ENCODE measurements at places on chromosomes 6 and 20.

DNA sequence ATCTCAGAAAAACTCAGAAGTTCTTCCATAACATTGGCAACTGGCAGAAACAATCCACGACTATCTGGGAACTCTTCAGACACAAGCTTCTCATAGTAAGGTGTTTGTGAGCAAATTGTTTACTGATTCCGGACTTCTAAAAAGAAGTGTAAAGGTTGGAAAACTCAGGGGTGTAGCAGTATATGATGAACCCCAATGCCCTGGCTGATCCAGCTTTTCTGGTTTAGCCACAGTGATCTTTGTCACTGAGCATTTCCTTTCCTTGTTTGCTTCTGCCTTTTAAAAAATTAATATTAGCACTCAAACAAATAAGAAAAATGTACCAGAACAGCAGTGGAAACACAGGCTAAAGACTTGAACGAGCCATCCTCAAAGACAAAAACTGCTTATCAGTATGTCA lies 4.9 kb downstream of the RGS17 start:
- no peak for DNase-seq

- DNase-seq: no peak
Observed at GRCh38 chr6:168045706-168046620, 33.0 kb downstream of the FRMD1 start.

DNA sequence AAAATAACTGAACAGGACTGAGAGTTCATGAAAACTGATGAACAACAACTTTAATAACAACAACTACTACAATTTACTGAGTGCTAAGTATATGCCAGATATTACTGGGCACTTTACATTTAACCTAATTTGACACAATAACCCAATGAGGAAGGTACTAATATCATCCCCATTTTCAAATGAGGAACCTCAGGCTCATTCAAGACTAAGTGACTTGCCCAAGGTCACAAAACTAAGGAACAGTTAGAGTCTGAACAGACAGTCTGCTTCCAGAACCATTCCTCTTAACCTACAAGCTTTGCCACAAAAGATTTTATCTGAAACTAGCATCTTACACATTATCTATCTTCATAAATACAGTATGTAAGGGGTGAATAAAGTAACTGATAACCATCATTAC lies 10.6 kb upstream of the NDRG3 start:
- DNase-seq: no peak

GRCh38 chr20:15759594-15759993 lies 813.7 kb downstream of the KIF16B start:
- no peak for DNase-seq

- DNase-seq: peak; percentile 96
Observed at GRCh38 chr6:121826156-121826810, 390.8 kb downstream of the GJA1 start.

GRCh38 chr6:159729598-159730331 lies 2.5 kb downstream of the WTAP start:
- DNase-seq: peak; percentile 45

GRCh38 chr6:127225497-127225896 lies 41.2 kb upstream of the RNF146 start:
- no peak for DNase-seq

DNA sequence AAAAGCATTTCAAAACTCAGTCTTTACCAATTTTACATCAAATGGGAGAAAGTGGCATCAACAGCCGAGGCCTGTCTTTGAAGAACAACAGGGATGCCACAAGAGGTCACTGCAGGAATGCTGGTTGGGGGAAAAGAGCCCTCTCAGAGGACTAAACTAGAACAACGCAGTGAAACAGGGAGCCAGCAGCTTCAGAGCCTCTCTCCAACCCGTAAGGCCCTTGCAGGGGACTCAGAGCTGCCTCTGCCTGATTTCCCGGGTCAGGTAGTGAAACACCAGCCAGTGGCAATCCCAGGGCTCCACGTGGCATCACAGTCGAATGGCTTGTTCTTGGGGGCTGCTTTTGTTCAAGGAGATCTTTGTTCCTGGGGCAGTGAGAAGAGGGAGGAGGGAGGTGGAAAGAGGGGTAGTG lies 55.0 kb upstream of the KCNK16 start:
- DNase-seq: peak; percentile 63

DNA sequence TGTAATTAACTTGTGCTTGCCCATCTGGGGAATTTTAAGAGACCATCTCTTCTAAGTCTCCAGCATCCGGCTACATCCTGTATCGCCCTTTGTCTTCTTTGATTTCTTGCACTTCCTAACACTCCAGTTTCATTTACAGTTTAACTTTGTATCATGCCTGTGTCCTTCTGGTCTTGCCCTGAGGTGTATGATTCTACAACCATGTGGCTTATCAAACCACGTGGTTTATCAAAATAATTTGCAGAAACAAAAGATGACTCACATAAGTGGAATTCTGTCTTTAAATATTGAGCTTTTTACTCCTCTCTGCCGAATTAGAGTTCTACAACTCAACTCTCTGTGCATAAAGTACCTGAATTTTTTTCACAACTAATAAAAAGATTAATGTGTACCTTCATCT lies 580.7 kb downstream of the KIF16B start:
- peak; percentile 7 for DNase-seq

DNA sequence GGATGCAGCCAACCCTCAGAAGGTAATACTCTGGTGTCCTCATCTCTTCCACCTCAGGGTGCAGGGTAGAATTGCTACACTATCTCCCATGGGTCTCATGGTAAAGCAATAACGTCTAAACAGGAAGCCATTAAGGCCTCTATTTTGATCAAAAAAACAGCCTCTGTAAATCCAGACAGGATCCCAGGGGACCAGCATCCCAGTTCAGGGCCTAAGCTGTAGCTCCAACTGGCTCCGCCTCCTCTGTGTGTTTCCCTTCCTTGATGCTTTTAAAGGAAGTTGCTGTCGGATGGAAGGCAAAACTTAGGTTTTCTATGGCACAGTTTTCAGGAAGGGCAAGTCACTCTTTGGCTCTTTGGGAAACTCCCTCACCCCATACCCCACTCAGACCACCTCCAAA lies 222.0 kb downstream of the MAFB start:
- peak; percentile 20 for DNase-seq

- DNase-seq: no peak
Observed at GRCh38 chr20:25254986-25255680, 7.2 kb downstream of the PYGB start.

DNA sequence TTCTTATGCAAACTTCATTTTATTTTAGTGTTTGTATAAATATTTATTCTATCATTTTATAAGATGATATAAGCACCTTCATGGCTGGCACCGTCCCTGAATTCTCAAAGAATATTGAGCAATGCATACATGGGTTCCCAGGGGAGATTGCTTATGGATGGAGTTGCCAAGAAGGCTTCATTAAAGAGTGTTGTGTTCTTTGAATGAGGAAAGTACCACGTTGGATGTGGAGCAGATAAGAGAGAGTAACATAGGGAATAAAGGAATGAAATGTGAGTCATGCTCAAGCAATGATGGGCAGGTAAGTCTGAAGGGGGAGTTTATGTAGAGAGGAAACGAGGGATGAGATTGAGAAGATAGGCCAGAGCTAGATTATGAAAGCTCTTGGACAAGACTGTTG lies 10.3 kb downstream of the DSE start:
- peak; percentile 14 for DNase-seq

DNA sequence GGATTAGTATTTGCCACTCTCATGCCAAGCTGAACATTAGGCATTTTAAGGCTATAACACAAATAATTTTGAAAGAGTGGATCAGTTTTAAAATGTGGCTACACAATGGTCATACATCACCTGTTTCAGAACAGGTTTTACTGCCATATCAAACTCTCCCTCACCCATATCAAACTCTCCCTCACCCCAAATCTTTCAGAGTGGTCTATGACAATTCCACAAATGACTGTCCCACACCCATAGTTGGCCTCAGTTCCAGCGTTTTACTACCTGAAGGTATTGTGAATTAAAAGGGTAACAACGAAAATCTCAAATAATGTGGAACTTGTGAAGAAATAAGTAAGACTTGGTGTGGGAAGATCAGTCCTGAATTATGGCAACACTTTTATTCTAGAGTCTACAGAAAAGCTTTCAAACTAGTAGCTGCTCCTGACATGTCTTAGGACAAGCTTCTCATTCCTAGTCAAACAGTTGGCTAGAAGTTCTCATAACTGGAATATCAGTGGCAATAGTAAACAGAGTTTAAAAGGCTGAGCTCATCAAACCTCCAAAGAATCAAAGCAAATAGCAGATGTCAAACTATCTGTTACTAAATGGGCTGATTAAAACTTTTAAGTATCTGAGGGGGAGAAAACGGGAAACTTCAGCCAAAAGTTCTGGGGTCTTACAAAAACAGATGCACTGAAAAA lies 52.4 kb downstream of the MAP3K7 start:
- DNase-seq: no peak

- peak; percentile 88 for DNase-seq
Observed at GRCh38 chr6:149233056-149233715, 84.3 kb upstream of the TAB2 start.

DNA sequence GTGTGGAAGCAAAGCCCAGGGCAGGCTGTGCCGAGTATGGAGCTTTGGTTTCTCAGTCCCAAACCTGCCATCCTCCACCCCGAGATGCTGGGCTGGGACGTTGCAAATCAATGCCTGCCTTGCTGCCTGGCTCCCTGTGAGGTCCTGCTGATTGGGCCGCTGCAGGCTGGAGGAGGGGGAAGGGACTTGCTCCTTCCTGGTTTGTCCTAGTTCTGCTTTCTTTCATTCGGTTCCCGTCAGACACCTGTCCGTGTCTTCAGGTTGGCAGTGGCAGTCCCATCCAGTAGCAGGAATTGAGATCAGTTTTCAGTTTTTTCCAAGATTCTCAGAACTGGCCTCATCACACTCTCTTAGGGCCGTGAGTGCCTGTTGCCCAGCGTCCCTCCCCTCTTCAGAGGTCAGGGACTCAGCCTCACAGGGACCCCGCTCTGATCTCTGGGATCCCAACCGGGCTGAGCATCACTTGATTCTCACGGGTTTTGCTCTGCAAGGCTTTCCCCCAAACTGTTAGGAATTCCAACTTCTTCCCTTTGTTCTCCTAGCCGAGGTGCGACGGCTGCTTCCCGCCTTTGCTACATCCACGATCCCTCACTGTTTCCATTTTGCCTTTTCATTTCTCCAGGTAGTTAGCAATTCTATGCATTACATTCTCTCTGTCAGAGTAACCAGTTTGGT lies 24.2 kb upstream of the TAGAP start:
- DNase-seq: no peak

GRCh38 chr6:33886673-33887144 lies 82.9 kb upstream of the MLN start:
- peak; percentile 87 for DNase-seq

DNA sequence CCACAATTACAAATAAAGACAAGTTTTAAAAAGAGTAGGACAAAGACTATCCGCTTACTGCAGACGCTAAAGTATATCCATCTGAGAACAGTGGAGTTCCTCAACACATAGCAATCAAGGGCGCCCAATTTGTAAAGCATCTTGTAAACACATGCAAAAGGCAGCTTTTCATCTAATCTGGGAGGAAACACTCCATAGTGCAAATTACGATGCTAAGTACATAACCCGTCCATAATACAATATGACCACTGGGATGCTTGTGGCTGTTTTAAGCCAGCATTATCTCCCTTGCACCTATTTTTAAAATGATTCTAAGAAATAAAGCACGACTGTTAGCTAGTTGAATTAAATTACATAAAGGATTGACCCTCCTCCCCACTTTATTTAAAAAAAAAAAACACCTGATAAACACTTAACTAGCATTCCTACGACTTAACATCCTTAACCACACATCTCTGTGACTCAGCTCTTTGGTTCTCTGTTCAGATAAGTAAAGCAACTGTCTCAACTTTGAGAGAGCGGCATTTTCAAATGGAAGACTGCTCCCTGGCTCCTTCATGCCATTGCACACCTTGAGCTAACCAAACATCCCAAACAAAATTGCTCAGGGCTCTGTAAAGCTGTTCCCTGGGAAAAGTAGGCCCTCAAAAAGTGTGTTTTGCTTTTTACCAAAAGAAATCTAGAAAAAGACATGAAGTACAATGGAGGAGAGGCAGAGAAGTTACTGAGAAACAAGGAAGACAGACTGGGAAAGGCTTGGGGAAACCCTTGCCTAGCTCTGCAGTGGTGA lies 14.2 kb downstream of the SLC22A23 start:
- peak; percentile 48 for DNase-seq

DNA sequence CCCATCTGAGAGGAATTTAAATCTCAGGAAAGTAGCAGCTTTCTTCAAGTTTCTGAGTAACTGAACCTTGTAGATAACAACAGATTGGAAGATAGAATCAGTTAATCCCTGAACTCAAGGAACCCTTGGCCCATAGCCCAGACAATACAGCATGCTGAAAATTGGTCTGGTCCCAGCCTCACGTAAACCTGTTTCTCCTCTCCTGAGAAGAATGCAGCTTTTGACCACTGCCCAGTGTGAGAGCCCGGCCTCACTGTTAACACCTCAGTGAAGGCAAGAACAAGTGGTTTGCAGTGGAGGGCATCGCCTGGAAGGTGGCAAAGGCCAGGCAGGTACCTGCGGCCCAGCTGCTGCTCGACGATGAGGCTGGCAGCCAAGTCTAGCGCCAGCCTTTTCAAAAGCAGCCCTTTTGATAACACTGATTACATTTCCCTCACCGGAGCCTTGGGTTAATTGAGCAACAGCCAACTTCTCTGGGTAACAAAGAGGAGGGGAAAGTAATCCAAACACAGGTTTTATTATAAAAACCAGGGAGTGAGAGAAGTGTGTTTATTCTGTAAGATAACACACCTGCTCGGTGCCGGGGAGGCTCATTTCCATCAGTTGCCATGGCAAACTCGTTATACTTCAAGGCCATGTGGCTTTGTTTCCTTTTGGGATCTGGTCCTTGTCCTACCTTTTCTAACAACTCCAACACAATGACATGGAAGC lies 54.0 kb downstream of the TRAF3IP2 start:
- no peak for DNase-seq

- no peak for DNase-seq
Observed at GRCh38 chr6:134849920-134850447, 99.9 kb downstream of the ALDH8A1 start.

- DNase-seq: peak; percentile 59
Observed at GRCh38 chr20:18663932-18664331, 76.1 kb downstream of the DTD1 start.

DNA sequence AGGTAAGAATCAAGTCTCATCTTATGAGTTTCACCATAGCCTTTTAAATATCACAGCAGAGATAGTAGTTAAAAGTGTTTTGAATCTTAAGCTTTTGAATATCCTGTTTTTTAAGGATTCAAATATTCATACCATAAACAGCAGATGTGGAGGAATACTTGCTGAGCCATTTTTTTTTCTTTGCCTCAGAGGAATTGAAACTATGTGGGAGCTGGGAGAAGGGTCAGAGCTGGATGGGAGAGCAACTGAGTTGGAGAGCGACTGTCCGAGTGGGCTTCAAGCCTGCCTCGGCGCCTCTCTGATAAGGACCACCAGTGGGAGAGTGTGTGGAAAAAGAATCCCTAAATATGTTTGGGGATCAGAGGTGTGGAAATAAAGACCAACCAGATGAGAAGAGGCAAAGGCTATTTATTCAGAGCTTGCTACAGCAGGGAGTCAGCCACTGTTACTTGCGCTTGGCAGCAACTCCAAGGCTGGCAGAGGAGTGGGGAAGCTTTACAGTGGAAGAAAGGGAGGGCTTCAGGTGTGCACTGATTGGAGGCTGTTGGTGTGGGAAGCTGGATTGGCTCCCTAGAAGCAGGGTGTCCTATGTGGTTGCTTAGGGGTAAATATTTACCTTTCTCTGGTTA lies 34.3 kb upstream of the MCUR1 start:
- DNase-seq: no peak
